Fibroblast of skin of back (primary cell): ENCODE measurements at places on chromosomes 4 and X.

- peak; percentile 17 for DNase-seq
These were observed 6.7 kb upstream of the PRICKLE3 start for GRCh38 chrX:49192722-49193328.

GRCh38 chr4:183758061-183758757 lies 99.1 kb downstream of the TRAPPC11 start:
- no peak for DNase-seq

DNA sequence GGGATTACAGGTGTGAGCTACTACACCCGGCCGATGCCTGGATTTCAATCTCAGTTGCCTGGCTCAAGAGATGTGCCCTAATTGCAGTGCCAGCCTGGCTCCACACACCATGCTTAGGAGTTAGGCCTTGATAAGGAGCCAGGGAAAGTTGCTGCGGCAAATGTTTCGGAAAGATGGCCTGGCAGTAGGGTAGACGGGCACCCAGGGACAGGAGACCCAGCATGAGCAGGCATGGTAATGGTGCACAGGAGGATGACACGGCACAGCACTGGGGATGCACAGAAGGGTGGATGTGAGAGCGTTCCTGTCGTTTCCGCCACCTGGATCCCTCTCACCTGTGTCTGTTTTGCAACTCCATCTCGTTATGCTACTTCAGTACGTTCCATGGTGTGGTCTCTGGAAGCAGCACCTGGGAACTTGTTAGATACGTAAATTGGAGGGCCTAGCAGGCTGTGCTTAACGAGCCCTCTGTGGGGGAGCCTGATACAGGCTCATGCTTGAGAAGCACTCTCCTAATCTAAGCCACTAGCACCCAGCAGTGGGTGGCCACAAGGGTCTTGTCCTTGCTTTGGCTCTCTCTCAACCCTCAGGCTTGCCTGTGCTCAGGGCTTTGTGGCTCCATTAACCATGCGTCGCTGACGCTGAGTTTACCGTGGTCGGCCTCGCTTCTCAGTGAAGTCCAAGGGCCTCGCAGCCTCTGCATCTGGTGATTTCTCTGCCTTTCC lies 20.3 kb downstream of the RNF4 start:
- DNase-seq: no peak

DNA sequence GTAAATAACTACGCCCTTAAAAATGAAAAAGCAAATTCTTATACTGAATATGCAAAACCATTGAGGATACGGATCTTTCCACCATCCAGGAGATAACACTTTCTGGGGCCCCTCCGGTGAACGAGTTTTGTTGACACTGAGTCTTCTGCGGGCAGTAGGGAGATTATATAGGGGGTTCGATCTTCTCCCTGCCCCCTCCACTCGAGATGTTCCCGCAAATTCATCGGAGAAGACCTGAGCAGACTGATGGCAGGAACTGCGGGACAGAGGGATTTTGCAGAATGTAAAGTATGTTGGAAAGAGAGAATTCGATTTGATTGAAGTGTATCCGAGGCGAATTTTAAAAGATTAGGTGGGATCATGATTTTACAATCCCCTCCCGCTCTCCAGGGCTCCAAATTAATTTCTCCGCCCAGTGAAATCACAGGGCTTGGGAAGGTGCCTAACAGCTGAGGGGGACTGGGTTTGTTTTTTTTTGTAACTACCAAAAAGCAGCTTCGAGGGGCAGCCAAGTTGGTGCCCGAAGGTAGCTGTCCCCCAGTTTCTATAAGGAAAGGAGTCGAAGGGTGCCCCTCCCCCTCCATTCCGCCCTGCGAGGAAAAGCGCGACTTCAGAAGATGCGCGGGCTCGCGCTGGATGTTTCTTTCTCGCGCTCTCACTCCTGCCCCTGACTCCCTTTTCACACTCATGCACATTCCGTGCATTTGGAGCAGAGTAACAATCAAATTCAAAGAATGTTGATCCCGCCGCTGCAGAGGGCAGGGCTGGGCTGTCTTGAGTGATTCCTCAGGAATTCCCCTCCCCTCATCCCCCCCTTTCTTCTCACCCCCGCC lies 1.2 kb downstream of the TMEM255A start:
- DNase-seq: peak; percentile 56

GRCh38 chrX:69541956-69542355 lies 37.8 kb downstream of the NALF2 start:
- no peak for DNase-seq

DNA sequence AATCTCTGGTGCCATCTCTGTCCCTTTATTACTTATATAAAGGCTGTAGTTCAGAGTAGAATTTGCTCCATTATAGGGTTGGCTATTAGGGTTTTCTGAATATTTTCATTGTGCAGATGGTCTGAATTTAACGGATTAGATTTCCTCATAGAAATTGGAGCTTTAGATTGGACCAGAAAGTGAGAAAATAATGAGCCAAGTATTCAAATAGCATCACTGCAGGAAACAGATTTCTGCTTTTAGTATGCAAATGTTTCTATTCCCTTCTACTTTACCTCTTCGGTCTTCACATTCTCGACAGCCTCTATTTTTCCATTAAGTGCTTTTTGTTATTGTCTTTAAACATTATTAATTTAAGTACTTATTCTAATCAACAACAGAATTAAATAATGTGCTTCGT lies 55.4 kb downstream of the TRIM2 start:
- DNase-seq: no peak

DNA sequence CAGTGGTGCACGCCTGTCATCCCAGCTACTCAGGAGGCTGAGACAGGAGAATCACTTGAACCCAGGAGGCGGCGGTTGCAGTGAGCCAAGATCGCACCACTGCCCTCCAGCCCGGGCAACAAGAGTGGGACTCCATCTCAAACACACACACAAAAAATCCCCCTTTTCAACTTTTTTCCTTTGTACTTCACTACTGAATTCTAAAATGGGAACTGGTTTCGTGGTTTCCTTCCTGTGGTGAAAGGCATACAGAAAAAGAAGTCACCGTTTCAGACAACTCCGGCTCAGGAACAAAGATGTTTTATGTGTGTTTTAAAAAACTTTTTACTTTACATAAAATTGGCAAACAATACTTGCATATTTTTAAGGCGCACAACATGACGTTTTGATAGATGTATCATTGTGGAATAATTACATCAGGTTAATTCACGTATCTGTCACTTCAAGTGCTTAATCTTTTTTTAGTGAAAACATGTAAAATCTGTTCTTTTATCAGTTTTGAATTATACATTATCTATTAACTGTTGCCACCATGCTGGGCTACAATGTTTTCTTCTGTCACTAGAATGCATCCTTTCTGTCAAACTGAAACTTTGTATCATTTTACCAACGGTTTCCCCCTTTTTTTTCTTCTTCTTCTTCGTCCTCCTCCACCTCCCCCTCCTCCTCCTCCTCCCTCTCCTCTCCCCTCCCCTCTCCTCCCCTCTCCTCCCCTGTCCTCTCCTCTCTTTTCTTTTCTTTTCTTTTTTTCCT lies 186.0 kb downstream of the CRLF2 start:
- DNase-seq: no peak

GRCh38 chr4:48178931-48179330 lies 44.9 kb upstream of the TXK start:
- DNase-seq: no peak

GRCh38 chr4:40253906-40254305 lies 57.1 kb downstream of the RHOH start:
- DNase-seq: no peak

GRCh38 chrX:865422-865821 lies 234.8 kb downstream of the SHOX start:
- DNase-seq: no peak

DNA sequence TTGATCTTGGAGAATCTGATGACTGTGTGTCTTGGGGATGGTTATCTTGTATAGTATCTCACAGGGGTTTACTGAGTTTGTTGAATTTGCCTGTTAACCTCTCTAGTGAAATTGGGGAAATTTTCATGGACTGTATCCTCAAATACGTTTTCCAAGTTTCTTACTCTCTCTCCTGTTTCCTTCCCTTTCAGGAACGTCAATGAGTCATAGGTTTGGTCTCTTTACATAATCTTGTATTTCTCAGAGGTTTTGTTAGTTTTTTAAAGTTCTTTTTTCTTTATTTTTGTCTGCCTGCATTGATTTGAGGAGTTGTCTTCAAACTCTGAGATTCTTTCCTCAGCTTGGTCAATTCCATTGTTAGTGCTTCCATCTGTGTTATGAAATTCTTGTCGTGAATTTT lies 227.7 kb upstream of the GPRIN3 start:
- no peak for DNase-seq

- DNase-seq: no peak
These were observed 95.3 kb downstream of the ZAR1 start for GRCh38 chr4:48585401-48585800.

DNA sequence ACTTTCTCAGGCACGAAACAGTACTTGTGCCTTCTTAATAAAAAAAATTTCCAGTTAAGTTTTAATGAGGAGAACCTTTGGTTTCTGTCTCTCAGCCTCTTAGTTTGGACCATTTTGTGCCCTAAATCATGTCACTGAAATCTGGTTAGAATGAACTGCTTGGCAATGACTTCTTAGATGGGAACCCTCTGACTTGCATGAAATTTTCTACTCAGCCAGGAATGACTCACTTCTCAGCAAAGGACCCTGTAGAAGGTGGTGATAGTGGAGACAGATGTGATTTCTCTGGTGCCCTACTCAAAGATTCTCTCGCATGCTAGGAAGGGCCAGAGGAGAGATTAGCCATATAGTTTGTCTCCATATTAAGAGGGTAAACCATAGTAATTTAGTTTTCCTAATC lies 50.5 kb downstream of the RASL11B start:
- DNase-seq: peak; percentile 34

DNA sequence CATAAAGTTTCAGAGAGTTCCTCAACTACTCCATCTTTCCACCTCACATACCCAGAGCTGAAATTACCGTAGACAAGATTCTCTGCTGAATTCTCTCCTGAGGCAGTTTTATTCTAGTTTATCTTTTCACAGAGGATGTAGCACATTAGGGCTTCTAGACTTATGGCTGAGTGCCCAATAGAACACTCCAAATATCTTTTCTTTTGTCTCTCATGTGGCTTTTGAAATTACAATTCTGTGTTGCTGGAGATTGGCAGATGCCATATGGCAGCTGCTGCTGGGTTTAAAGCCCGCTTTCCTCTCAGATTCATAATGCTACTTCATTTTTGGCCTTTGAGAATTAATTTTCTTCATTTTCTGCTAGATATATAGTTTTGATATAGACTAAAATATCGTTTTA lies 107.6 kb upstream of the BANK1 start:
- no peak for DNase-seq

DNA sequence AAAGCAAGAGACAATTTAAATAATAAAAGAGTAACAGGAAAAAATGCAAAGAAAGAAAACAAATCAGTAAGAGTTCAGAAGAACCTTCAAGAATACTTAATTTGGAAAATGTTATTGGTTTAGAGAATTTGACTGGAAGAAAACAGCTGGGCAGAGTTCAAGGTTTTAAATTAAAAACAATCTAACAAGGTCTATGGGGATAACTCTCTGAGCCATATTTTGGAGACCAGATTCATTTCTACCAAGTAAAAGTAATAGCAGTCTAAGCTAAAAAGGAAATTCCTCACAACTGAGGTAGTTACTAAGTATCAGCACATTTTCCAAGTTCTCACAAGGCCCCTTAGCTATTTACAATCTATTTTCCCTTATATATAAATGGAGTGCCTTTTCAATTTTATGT lies 82.4 kb upstream of the TFDP3 start:
- peak; percentile 6 for DNase-seq

DNA sequence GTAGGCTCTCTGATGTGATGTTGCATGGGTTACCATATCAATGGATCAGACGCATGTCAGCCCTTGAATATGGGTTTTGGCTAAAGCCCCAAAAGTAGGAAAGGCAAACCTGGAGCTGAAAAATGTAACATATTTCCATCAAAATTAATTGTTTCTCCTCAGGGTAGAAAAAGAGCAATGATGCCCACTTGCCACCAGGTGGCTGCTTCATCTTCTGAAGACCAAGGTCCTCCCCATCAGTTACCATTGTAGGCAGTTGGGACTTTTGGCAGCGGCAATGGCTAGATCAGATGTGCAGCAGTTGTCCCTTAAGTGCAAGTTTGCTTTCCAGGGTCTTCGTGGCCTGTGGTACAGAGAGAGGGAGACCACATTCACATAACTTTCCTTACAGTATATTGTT lies 118.2 kb downstream of the NAF1 start:
- peak; percentile 23 for DNase-seq

DNA sequence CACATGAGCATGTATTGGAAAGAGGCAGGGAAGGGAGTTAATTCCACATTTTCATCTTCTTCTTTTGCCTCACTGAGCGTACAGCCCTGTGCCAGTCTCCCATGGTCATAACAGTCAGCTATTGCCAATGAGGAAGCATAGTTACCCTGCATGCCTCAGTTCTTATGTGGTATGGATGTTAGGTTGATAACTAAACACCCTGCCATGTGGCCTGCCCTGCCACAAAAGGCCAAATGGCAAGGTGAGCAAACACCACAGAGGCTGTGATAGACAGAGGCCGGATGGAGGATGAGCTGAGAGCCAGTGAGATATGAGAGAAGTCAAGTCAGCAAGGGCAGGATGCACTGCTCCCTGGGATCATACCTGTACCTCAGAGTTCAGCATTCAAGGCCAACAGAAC lies 59.3 kb downstream of the BTC start:
- DNase-seq: no peak

DNA sequence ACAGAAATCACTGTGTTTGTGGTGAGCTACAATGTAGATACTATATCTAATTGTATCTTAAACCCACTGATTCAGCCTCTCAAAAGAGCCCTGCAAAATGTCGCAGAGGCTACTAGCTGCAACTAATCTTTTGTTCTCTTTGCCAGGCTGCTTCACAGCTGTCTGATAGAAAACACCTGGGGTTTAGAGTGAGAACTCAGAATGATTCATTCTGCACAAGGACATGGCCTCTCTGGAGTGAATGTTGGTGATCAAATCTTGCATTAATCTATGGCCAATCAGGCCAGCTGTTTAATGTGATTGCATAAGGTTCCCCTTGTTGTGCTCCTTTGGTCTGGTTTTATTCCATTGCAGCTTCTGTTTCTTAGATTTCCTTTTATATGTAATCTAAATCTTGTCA lies 100.3 kb downstream of the EMCN start:
- no peak for DNase-seq

- DNase-seq: no peak
These were observed 23.9 kb downstream of the PDE6B start for GRCh38 chr4:649293-649625.

DNA sequence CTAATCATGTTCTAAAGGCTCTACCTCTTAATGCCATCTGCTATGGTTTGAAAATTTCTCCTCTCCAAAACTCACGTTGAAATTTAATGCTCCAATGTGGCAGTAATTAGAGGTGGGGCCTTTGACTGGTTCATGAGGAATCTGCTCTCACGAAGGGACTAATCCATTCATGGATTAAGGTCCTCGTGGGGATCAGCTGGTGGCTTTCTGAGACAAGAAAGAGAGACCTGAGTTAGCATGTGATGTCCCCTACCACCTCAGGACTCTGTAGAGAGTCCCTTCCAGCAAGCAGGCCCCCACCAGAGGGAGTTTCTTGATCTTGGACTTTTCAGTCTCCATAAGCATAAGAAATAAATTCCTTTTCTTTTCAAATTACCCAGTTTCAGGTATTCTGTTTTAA lies 65.3 kb downstream of the WDFY3 start:
- DNase-seq: no peak

DNA sequence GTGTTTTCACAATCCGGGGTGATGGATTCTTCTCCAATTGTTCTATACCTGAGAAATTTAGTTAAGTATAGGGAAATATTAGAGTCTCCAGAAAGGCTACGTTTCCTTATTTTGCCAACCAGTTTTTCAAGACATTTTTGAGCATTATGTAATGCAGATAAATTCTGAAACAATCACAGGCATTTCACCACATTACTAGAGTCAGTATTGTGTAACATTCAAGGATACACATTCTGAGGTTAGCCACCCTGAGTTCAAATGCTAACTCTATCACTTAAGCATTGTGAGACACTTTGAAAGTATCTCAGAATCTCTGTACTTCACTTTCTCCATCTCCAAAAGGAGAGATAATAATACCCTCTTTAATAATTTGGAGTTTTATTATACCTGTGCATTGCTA lies 10.6 kb downstream of the SULT1B1 start:
- peak; percentile 62 for DNase-seq
